Right ventricle myocardium inferior (tissue), 1 donor: ENCODE measurements at places on chromosomes 12 and 14. TPM values are rescaled to one million over a fixed set of nuclear protein-coding genes. Genes with fewer than 3 reads are reported as not detected.
A peak's percentile ranks its signal among the peaks of the same experiment; 100 is the strongest.

The ANHX gene
- not detected for total RNA-seq

The GLT1D1 gene
- 0.68 TPM for total RNA-seq

DNA sequence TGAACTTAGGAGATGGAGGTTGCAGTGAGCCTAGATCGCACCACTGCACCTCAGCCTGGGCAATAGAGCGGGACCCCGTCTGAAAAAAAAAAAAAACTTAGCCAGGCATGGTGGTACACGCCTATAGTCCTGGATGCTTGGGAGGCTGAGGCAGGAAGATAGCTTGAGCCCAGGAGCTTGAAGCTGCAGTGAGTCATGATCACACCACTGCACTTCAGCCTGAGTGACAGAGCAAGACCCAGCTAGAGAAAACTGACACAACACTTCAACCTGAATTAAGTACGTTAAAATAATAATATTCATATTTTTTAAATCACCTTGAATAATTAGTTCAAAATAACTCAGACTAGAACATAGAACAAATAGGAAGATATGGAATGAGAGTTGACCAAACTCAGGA, 5.7 kb upstream of the CATSPERB start:
- no peak for DNase-seq

- DNase-seq = no peak
Measured at GRCh38 chr12:49987625-49988303, 15.0 kb downstream of the AQP6 start.

The ACSS3 gene
- total RNA-seq = 20.4 TPM

DNA sequence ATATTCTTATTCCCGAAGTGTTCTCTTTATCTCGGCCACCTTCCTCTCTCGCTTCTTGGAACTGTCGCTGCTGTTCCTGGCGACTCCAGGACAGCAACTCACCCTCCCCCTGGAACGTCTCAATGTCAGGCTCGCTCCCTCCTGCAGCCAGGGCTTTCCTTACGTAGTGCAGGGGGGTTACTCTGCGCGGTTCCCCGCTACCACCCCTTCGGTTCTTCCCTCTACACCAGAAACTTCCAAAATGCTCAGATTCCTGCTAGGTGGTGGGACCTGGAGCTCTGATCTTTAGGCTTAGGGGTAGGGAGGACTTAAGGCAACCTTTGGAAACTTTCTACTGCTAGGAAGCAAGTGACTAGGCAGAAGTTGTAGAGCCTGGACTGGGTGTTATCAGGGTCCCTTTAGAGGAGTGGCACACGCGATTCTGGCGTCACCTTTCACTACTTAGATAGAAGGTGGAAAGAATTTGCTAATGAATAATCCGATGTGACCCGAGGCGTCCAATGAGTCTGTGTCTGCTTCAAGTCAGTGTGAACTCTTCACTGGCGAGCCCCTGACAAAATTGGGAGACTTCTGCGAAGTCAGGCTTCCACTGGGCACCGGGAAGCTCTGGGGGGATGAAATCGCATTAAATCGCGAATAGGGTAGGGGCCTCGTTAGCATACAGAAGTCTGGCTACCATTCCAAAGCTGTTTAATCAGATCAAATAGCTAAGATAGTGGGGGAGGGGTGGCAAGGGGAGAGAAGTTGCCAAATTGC, 900 bp upstream of the DPF3 start:
- DNase-seq = no peak

DNA sequence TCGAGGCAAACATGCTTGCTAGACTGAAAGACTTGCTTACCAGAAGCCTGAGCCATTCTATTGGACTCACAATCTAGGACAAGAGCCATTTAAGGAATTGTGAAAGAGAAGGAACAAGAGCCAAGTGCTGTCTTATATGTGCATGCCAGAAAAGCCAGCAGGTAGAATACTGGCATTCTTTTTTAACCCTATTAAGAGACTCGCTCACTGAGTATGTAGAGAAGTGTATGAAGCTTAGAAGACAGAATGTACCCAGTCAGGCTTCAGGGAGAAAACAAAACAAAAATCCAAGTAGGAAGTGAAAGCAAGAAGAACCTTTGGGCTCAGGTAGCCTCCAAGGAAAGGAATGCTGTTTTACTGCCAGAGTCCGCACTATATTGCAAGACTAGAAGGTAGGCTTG, 65.9 kb downstream of the DCAF5 start:
- no peak for DNase-seq

GRCh38 chr12:48758186-48758585, 30.7 kb downstream of the ADCY6 start:
- no peak for DNase-seq

The CAPZA3 gene
- not detected for total RNA-seq

GRCh38 chr14:50299585-50299984, 12.4 kb downstream of the L2HGDH start:
- no peak for DNase-seq

The CD163L1 gene
- 3.0 TPM for total RNA-seq

GRCh38 chr12:44286336-44286735, 450.5 kb downstream of the TMEM117 start:
- no peak for DNase-seq

- no peak for DNase-seq
Measured at GRCh38 chr12:102342281-102343006, 137.9 kb downstream of the IGF1 start.

DNA sequence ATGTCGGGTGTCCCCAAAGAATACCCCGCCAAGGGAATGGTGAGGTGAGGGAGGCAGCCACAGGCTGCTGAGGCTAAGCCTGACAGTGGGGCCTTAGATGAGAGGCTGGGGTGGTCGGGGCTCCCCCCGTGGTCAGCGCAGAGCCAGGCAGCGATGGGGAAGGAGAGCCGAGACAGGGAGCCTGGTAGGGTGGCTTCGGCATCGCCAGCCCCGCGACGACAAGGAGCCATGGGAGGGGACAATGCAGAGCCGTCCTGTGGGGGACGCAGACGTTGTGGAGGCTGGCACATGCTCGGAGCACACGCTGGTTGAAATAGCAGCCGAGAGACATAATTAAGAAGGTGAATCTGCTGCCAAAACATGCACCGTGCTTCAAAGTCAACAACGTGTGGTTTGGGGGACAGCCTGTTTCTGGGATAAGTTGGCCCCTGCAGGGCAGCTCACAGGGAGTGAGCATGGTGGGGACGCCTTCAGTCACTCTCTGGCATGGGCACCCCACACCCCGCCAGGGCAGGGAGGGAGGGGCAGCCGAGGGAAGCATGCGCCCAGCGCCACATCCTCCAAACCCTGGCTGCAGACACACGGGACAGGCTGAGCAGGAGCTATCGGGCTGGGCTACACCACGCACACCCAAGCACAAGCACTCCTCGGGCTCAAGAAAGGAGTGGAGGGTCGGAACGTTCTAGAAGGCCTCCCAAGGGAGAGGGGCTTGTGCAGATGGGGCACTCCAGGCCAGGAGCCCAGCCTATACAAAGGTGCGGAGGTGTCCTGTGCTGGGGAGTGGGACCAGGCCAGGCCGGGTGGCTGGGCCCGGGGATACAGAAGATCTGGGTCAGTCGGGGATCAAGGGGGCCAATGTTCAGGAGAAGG, 66.6 kb upstream of the C14orf180 start:
- DNase-seq = no peak

DNA sequence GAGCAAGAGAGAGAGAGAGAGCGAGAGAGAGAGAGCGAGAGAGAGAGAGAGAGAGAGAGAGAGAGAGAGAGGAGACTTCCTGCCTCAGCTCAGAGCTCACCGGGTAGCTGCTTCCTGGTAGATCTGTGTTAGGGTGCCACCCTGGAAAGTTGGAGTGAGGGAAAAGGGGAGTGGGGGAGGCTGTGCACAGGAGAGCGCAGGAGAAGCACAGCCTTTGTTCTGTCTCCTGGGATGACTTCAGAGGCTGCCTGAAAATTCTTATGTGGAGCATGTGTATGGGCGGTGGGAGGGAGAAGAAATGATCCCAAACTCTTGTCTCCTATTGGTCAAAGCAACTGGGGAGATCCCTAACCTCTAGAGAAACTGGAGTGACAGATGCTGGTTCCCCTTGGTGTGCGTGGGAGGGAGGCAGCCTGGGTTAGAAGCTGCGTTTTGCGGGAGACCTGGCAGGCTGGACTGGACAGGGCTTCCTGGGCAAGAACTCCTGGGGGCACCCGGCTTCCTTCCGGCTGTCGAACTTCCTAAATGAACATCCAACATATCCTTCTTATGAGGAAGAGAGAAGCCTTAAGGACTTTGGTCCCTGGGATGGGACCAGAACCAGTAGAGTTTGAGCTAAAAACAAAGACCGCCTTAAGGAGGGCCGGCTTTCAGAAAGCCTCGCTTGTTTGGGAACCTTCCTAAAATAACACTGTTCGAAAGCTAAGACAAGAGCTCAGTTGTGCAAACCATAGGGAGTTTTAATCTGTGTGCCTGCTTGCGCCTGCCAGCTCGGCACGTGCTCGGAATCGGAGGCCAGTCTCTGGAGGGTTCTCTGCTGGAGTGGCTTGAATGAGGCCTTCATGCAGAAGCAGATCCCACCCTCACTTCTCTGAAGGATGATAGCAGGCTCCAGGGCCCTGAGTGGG, 30.4 kb upstream of the BEGAIN start:
- DNase-seq = no peak

The TMBIM4 gene
- 67.6 TPM for total RNA-seq

GRCh38 chr12:52848661-52849255, at the start of gene KRT78:
TSS of gene KRT78 (minus strand) at chr12:52848994. CDS start at chr12:52848930, 64 bp downstream.
- no peak for DNase-seq

The ARHGEF40 gene
- total RNA-seq = 25.5 TPM

GRCh38 chr14:67734675-67735074, 33.0 kb downstream of the RDH12 start:
- no peak for DNase-seq

The KRT79 gene
- total RNA-seq = not detected

DNA sequence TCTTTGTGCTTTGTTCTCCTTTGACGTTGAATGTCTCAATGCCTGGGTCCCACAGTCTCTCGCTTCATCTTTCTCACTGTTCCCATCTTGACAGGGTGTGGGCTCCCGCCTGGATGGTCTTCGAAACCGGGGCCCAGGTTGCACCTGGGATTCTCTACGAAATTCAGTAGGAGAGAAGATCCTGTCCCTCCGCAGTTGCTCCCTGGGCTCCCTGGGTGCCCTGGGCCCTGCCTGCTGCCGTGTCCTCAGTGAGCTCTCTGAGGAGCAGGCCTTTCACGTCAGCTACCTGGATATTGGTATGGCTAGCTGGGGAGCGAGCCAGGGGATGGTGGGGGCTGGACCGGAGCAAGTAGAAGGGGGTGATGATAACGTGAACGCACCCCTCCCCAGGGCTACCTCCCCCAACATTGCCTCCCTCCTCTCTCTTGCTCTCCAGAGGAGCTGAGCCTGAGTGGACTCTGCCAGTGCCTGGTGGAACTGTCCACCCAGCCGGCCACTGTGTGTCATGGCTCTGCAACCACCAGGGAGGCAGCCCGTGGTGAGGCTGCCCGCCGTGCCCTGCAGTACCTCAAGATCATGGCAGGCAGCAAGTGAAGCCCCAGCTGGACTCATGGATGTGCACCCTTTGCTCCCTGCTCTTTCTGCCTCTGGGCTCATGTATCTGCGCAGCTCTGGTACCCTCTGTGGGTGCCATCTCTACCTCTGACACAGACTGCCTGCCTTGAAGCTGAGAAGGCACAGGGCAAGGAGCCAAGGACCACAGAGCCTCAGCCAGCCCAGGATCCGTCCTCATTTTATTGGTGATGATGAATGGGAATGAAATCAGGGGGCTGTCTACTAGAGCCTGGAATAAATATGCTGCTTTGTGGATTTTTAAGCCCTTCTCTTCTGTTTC, 1.5 kb downstream of the NPFF start:
- no peak for DNase-seq

GRCh38 chr12:105616971-105617540, 286.6 kb downstream of the C12orf75 start:
- DNase-seq = no peak

GRCh38 chr12:32252199-32253073, 145.8 kb downstream of the BICD1 start:
- no peak for DNase-seq

DNA sequence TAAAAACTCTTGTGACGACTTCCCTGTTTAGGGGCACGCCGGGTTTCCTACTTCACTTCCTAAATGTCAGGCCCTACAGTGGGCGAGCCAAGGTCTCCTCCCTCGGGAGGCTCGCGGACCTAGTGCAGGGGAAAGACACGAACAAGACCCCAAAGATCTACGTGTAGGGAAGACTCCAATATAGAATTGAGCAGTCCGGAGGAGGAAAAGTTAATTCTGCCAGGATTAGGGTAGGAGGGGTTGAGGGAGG, 564 bp downstream of the ATXN3 start:
- peak; percentile 88 for DNase-seq

- no peak for DNase-seq
Measured at GRCh38 chr14:30572771-30573170, 13.8 kb downstream of the G2E3 start.

The KRT74 gene
- total RNA-seq = not detected

DNA sequence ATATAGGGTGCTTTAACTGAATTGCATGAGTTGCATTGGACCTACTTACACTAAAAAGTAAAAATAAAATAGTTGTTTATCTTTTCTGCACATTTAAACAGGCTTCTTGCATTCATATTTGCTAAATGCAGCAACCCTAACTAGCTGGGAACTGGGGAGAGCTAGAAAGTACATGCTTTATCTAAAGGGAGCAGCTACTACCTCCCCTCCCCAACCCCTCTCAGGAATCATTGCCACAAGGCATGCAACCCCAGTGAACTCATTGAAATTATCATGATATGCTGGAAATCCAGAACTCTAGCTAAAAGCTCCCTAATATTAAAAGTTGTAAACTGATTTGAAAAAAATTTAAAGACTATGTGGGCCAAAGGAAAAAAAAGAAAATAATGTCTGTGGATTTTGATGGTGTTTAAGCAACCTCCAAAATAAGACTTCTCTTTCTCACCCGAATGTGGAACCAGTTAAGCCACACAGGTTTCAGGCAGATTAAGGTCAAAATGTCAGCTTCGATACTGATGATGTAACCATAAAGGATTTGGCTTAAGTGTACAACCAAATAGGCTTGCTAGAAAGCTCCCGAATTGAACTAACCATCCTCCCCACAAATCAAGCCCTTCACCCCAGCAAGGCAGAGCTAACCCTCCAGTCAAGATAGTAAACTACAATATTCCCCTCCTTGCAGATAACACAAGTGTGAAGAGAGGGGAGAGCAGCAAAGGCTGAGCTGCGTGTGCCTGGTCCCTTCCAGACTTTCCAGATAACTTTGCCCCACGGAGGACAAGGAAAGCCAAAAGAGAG, 13.8 kb upstream of the POC1B start:
- no peak for DNase-seq

The ATXN2 gene
- 48.4 TPM for total RNA-seq

DNA sequence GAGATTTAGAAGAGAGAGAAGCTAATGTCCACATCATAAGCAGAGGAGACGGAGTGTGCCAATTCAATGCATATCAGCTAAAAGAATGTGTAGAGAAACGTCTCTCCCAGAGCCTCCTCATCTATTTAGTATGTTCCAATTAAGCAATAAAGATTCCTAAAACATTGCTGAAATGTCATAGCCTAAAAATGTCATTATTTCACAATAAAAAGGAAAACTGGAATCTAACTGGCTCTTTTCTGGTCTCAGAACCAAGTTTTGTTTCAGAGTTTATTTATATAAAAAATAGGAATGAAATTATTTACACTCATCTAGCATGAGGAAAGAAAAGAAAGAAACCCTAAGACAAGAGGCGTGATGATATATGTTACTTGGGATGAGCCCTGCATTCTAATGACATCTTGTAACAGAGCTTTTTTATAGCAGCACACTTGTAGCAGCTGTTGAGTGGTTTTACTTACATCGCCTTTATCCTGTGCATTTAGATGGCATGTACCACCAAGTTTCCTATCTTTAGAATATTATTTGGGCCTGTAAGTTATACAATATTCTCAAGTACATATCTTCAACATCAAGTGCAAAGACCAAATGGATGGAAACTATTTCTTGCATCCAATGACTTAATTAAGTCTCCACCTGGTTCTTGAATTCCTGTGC, 266.3 kb upstream of the PRKD1 start:
- DNase-seq = no peak

- DNase-seq = no peak
Measured at GRCh38 chr12:46354111-46354801, 18.3 kb downstream of the SLC38A2 start.

The CRIP2 gene
- total RNA-seq = 1,081 TPM
